Ovary (tissue), 10 donors: ENCODE measurements at places on chromosomes 6 and 20.

- no peak for DNase-seq
These were observed 23.7 kb upstream of the TMEM14A start for GRCh38 chr6:52647199-52647598.

DNA sequence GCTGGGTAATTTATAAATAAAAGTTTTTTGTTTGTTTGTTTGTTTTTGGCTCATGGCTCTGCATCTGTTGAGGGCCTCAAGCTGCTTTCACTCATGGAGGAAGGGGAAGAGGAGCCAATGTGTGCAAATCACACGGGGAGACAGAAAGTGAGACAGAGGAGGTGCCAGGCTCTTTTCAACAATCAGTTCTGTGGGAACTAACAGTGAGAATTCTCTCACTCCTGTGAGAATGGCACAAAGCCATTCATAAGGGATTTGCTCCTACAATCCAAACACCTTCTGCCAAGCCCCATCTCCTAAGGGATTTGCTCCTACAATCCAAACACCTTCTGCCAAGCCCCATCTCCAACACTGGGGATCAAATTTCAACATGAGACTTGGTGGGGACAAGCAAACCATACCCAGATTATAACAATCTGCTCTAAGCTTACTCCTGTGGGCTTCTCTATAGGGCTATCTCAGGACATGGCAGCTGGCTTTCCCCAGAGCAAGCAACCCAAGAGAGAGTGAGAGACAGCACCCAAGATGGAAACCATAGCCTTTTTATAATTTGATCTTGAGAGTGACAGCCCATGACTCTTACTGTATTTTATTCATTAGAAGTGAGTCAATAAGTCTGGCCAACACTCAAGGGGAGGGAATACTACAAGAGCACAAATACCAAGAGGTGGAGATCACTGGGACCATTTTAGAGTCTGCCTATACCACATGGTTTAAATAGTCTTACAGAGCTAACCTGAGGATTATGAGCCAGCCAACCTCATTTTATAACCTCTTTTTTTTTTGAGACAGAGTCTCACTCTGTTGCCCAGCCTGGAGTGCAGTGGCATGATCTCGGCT lies 22.8 kb upstream of the LRRC1 start:
- no peak for DNase-seq

- no peak for DNase-seq
These were observed 14.6 kb downstream of the ADGRB3 start for GRCh38 chr6:68649669-68650068.

GRCh38 chr6:42889815-42890214 lies 10.4 kb downstream of the RPL7L1 start:
- DNase-seq = no peak

DNA sequence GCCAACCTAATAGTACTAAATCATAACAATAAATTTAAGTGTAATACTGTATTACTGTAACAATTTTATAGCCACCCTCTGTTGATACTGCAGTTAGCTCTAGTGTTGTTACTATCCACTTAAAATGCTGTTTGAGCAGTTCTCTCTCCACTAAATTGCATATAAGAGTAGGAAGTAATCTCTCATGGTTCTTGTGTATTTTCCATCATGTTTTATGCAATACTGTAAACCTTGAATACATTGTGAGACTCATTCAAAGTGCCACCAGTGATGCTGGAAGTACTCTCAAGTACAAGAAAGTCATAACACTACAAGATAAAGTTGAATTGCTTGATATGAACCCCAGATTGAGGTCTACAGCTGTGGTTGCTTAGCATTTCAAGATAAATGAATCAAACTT lies 65.5 kb downstream of the WASF1 start:
- no peak for DNase-seq
